ENCODE measurements at places on chromosomes 12 and 14. TPM values are rescaled to one million over a fixed set of nuclear protein-coding genes. Genes with fewer than 3 reads are reported as not detected.

GRCh38 chr12:123442774-123443173 is 6.3 kb upstream of the RILPL2 start:
- no peaks in the 10 kb centered on the region for H3K36me3 ChIP-seq
- no peaks in the 10 kb centered on the region for H3K27me3 ChIP-seq
- peaks cover 15% of the 10 kb centered on the region for H3K4me1 ChIP-seq
- DNase-seq, result no peak
- H3K27ac ChIP-seq, result no peak overlapping the region

DNA sequence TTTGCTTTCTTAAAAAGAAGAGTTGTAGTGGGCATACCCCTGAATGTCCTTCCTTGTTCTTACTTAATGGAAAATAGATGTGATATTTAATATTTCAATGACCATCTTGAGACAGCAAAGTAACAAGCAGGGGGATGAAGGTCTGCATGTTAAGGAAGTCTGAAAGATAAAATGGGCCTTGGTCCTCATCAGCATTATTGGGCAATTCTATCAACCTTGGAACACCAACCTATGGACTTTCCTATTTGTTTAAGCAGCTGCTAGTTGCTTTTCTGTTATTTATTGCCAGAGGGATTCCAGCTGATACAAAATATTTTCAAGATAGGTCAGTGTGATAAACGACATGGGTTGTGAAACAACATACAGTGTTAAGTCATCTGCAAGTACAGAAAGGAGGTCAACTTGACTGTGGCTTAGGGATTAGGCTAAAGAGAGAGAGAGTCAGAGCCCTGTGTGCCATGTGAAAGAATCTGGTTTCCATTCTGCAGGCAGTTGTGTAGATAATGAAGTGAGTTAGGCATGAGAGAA is 16.4 kb upstream of the A2M start:
- H3K4me1 ChIP-seq, result no peaks in the 10 kb centered on the region
- peaks cover 3% of the 10 kb centered on the region for H3K36me3 ChIP-seq
- no peak overlapping the region for H3K27ac ChIP-seq
- no peaks in the 10 kb centered on the region for H3K27me3 ChIP-seq

Gene IL31
- 8.0 TPM for total RNA-seq

Gene TAS2R13
- 0.53 TPM for total RNA-seq

Gene CRADD
- 9.1 TPM for total RNA-seq

DNA sequence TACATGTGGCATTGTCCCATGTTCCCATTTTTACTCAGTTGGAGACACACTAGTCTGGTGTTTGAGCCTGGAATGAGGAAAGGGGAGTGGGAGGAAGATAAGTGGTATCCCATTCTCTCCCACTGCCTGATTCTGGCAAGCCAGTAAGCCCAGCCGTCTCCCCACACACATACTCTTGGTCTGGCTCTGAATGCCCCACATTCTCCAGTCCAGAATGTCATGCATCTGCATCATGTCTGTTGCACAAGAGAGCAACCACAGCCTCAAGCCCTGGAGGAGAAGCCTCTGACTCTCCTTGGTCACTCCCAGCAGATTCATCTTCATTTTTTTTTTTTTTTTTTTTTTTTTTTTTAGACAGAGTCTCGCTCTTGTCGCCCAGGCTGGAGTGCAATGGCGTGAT is 48.0 kb downstream of the DRAM1 start:
- no peak overlapping the region for H3K27ac ChIP-seq
- no peak overlapping the region for H3K4me3 ChIP-seq
- peaks cover 28% of the 10 kb centered on the region for H3K27me3 ChIP-seq
- H3K4me1 ChIP-seq, result peaks cover 22% of the 10 kb centered on the region
- peaks cover 4% of the 10 kb centered on the region for H3K36me3 ChIP-seq

GRCh38 chr14:34180869-34181268 is 230.0 kb upstream of the EGLN3 start:
- no peak overlapping the region for H3K4me3 ChIP-seq
- no peak for DNase-seq

Gene HOXC5
- total RNA-seq, result not detected

Gene LRIG3
- 0.19 TPM for total RNA-seq

- H3K27ac ChIP-seq, result peak overlapping the region; percentile 94
- no peaks in the 10 kb centered on the region for H3K27me3 ChIP-seq
- H3K36me3 ChIP-seq, result peaks cover 57% of the 10 kb centered on the region
- DNase-seq, result no peak
- H3K4me1 ChIP-seq, result peaks cover 90% of the 10 kb centered on the region
These were observed 10.1 kb downstream of the PPP1CC start for GRCh38 chr12:110732572-110732971.

- H3K36me3 ChIP-seq, result no peaks in the 10 kb centered on the region
- H3K27ac ChIP-seq, result no peak overlapping the region
- no peak overlapping the region for H3K4me3 ChIP-seq
- no peaks in the 10 kb centered on the region for H3K27me3 ChIP-seq
These were observed 23.5 kb upstream of the HIP1R start for GRCh38 chr12:122811777-122812176.

GRCh38 chr12:120142231-120142877 is 25.8 kb upstream of the RAB35 start:
- peaks cover 38% of the 10 kb centered on the region for H3K36me3 ChIP-seq
- H3K27me3 ChIP-seq, result no peaks in the 10 kb centered on the region
- no peaks in the 10 kb centered on the region for H3K4me1 ChIP-seq
- H3K27ac ChIP-seq, result no peak overlapping the region

- no peaks in the 10 kb centered on the region for H3K27me3 ChIP-seq
- DNase-seq, result no peak
- peaks cover 89% of the 10 kb centered on the region for H3K4me1 ChIP-seq
- H3K36me3 ChIP-seq, result no peaks in the 10 kb centered on the region
These were observed 4.5 kb upstream of the HDAC7 start for GRCh38 chr12:47824198-47824597.

DNA sequence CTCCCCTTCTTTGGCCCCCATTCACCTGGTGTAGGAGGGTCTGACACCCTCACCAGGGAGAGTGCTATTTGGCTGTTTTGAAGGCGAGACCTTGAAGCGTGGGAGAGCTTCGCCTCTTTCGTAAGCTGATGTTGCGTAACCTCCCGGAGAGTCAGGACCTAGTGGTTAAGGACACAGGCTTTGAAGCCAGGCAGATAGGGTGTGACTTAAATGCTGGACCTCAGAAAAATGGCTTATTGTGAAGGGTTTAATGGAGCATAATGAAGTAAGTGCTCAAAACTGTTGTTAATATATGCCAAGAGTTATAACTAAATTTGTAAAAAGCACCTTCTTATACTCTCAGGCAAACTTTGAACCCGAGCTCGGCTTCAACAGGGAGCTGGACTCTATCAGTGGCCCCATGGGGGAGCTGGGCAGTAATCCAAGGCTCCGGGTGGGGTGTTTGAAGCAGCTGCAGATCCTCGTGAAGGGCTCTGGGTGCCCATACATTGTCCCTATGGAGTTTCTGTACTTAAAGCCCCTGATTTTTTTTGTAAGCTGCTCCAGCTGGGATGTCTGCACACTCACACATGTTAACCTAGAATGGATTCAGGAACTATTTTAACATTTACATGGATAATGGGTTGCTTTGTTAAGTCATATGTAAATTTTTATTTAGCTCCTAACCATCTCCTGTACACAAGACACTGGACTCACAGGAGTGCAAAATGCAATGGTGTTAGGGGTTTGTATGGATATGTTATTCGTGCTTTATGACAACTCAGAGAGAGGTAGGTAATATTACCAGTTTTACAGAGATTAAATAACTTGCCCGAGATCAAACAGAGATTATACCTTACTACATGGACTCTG is 26.0 kb downstream of the PPFIBP1 start:
- peaks cover 48% of the 10 kb centered on the region for H3K27me3 ChIP-seq
- H3K4me1 ChIP-seq, result peaks cover 24% of the 10 kb centered on the region
- H3K27ac ChIP-seq, result no peak overlapping the region
- H3K36me3 ChIP-seq, result no peaks in the 10 kb centered on the region
- DNase-seq, result no peak

Gene HAL
- 0.51 TPM for total RNA-seq

GRCh38 chr14:54299410-54300363 is 97.1 kb upstream of the CDKN3 start:
- no peaks in the 10 kb centered on the region for H3K36me3 ChIP-seq
- H3K27ac ChIP-seq, result no peak overlapping the region
- H3K4me3 ChIP-seq, result no peak overlapping the region
- H3K27me3 ChIP-seq, result peaks cover 52% of the 10 kb centered on the region
- no peaks in the 10 kb centered on the region for H3K4me1 ChIP-seq
- DNase-seq, result no peak

DNA sequence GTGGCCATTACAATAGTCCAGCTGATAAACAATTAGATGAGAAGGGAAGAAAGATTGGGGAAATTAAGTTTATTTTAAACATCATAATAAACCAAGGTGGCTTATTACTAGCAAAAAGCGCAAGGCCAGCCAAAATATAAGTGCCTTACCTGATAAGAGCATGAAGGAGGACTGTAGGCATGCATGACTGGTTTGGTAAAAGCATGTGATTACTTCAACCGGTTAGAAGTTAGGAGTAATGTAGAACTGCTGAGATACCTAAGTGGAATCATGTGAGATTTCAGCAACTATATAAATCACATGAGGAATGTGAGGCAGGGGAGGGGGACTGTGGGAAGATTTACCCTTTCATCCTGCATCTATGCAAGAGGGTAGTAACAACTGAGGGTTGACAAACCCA is 59.7 kb upstream of the CCDC196 start:
- no peak overlapping the region for H3K27ac ChIP-seq
- no peaks in the 10 kb centered on the region for H3K4me1 ChIP-seq
- H3K36me3 ChIP-seq, result no peaks in the 10 kb centered on the region

DNA sequence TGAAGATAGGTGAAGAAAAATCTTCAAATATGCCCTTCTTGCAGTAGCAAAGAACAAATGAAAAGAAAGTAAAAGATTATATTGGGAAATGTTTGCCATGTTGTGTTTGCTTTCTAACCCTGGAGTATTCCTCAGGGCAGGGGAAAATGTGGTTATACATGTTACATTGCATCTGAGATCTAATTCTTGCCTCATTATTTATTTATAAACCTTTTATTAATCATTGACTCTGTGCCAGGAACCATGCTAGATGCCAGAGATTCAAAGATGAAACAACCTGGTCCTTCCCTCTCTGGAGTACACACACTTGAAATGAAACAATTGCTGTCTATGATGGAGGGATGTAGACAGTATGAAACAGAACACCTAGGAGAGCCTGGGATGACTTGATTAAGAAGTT is 128.1 kb upstream of the HMGA2 start:
- H3K4me3 ChIP-seq, result no peak overlapping the region
- DNase-seq, result no peak
- H3K4me1 ChIP-seq, result no peaks in the 10 kb centered on the region
- no peaks in the 10 kb centered on the region for H3K36me3 ChIP-seq
- H3K27ac ChIP-seq, result no peak overlapping the region

GRCh38 chr12:97643924-97644323 is 181.3 kb downstream of the RMST start:
- no peak overlapping the region for H3K27ac ChIP-seq
- H3K4me1 ChIP-seq, result no peaks in the 10 kb centered on the region
- no peak overlapping the region for H3K4me3 ChIP-seq
- H3K27me3 ChIP-seq, result no peaks in the 10 kb centered on the region

Gene CMA1
- total RNA-seq, result not detected

DNA sequence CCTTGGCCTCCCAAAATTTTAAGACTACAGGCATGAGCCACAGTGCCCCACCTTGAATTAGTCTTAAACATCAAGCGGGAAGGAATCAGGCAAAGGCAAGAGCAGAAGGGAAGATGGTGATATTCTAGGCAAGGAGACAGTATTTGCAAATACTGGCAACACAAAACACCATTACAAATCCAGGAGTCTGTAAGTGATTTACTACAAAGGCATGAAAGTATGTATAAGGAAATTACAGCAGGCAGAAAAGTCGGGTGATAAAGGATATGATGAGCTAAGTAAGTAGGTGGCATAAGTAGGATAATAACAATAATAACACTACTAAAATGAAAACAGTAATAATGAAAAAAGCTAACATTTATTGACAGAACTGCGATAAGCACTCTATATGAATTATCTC is 28.5 kb downstream of the FMNL3 start:
- no peak overlapping the region for H3K4me3 ChIP-seq
- H3K27ac ChIP-seq, result no peak overlapping the region
- H3K36me3 ChIP-seq, result no peaks in the 10 kb centered on the region
- H3K27me3 ChIP-seq, result no peaks in the 10 kb centered on the region

GRCh38 chr14:25394791-25395391 is 344.9 kb upstream of the STXBP6 start:
- no peaks in the 10 kb centered on the region for H3K27me3 ChIP-seq
- no peaks in the 10 kb centered on the region for H3K4me1 ChIP-seq
- no peak overlapping the region for H3K27ac ChIP-seq
- H3K36me3 ChIP-seq, result no peaks in the 10 kb centered on the region
- DNase-seq, result no peak

Gene KRT1
- total RNA-seq, result not detected

DNA sequence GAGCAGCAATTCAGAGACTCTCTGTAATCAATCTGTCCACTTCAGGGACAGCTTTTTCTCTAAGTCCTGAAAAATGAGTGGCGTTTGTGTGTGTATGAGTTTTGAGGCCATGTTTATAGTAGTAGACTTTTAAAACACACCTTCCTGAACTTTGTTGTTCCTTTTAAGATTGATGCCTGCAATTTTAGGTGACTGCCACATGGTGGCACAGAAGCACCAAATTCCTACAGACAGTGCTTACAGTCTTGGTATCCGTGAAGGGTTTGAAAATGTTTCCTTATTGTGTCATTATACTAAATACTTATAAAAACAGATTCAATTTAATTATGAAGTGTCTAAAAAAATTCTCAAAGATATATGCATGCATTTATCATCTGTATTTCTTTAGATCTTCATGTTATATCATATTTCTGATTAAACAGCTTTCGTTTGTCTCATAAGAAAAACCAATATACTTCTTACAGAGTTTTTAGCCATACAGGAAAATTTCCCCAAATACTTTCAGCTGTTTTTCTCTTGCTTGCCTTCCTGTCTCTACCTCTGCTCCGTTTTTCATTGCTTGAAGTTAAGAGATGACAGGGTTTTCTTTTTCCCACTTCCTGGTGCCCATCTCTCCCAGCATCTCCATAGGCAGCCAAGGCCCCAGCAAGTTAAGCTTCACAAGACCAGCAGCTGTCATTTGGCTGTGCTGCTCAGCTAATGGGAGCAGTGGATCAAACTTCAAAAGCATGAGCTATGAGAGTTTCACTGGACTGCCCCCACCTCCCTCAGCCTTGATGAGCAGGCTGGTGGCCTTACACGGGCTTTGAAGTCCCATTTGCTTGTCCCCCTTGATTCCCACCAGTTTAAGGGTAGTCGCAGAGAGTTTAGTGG is 259.6 kb downstream of the AKAP6 start:
- no peaks in the 10 kb centered on the region for H3K36me3 ChIP-seq
- DNase-seq, result no peak
- H3K27me3 ChIP-seq, result peaks cover 11% of the 10 kb centered on the region

GRCh38 chr12:131194166-131194565 is 240.5 kb downstream of the ADGRD1 start:
- no peak for DNase-seq
- H3K27ac ChIP-seq, result no peak overlapping the region
- no peak overlapping the region for H3K4me3 ChIP-seq
- H3K36me3 ChIP-seq, result no peaks in the 10 kb centered on the region
- H3K27me3 ChIP-seq, result no peaks in the 10 kb centered on the region

DNA sequence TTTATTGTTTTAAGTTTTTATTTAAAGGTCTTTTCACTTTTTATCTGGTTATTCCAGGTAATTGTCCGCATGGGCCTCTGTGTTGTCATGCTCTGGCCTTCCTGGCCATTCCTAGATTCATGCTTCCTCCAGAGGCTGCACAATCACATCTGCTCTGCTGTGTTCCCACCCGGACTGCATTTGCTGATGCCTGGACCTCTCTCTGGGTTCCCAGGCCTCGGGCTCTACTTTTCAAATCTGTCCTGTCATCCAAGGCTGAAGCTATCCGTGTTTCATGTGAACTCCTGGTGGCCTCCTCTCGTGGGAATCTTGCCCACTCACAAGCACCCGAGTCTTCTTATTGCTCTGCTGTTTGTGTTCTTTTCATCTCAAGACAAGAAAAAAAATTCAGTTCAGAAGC is 16.1 kb upstream of the VDR start:
- peaks cover 29% of the 10 kb centered on the region for H3K27me3 ChIP-seq
- no peak overlapping the region for H3K27ac ChIP-seq
- no peaks in the 10 kb centered on the region for H3K4me1 ChIP-seq
- no peaks in the 10 kb centered on the region for H3K36me3 ChIP-seq
- no peak for DNase-seq
- H3K4me3 ChIP-seq, result no peak overlapping the region

All from activated T-cell treated with anti-CD3 and anti-CD28 coated beads, Interleukin-2, amount 50 U/mL, for 72 hours (primary cell).